CD8-positive, alpha-beta T cell (primary cell): ENCODE measurements at places on chromosomes 13 and 19. TPM values are rescaled to one million over a fixed set of nuclear protein-coding genes. Genes with fewer than 3 reads are reported as not detected.
A peak's percentile ranks its signal among the peaks of the same experiment; 100 is the strongest.

DNA sequence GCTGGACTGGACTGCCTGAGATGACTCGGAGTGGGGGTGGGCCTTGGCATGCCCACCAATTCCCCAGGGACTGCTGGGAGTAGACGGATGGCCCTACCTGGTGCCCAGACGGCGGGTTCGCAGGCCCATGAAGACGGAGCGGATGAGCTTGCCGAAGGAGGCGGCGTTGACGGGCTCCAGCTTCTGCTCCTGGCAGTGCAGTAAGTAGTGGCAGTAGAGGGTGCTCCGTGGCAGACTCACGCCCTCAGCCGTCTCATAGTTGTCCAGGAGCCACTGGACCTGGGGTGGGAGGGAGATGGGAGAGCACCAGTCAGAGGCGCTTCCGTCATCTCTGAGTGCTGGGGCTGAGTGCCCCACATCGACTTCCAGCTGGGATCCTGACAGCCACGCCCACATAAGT lies 17.6 kb downstream of the DCAF15 start:
- no peak for DNase-seq

GRCh38 chr19:17394891-17395415 lies 957 bp upstream of the CCDC194 start:
- peak; percentile 56 for DNase-seq

Gene RNF113B
- total RNA-seq = not detected

Gene INAFM1
- 12.4 TPM for total RNA-seq

- no peak for DNase-seq
These were observed 166.6 kb downstream of the NDFIP2 start for GRCh38 chr13:79647533-79647932.

Gene GRK1
- total RNA-seq = not detected

DNA sequence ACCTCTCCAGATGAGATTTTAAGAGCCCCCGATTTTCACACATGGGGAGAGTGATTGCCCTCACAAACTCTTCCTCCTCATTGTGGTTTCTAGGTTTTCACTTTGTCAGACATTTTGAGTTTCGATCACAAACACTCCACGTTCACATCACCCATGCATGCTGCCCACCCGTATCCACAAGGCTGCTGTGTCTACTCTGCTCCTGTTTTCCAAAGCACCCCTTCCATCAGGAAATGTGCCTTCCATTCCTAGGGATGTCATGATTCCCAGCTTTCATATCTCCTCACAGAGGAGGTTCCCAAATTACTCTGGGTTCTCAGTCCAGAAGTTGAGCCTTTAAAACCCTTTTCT lies 45.8 kb upstream of the CEACAM21 start:
- no peak for DNase-seq
